ENCODE measurements at places on chromosomes 1 and 21. TPM values are rescaled to one million over a fixed set of nuclear protein-coding genes. Genes with fewer than 3 reads are reported as not detected.

Gene CRABP2
- 0.71 TPM for total RNA-seq

Gene HSD3B2
- not detected for total RNA-seq

Gene ZFP69
- total RNA-seq: 2.8 TPM

Gene PLEKHN1
- 2.7 TPM for total RNA-seq

Gene EFNA1
- 0.31 TPM for total RNA-seq

Gene AMPD1
- total RNA-seq: not detected

Gene DNASE2B
- total RNA-seq: not detected

Gene ADGRL4
- not detected for total RNA-seq

Gene AADACL4
- total RNA-seq: not detected

Gene FAM72C
- total RNA-seq: 5.3 TPM

Gene RNF223
- total RNA-seq: not detected

Gene LCE1F
- not detected for total RNA-seq

Gene STUM
- not detected for total RNA-seq

Gene DCST1
- total RNA-seq: not detected

Gene KCNE1
- total RNA-seq: 0.11 TPM

Data from CD8-positive, alpha-beta memory T cell (primary cell).